ENCODE measurements at places on chromosomes 5 and 9.

DNA sequence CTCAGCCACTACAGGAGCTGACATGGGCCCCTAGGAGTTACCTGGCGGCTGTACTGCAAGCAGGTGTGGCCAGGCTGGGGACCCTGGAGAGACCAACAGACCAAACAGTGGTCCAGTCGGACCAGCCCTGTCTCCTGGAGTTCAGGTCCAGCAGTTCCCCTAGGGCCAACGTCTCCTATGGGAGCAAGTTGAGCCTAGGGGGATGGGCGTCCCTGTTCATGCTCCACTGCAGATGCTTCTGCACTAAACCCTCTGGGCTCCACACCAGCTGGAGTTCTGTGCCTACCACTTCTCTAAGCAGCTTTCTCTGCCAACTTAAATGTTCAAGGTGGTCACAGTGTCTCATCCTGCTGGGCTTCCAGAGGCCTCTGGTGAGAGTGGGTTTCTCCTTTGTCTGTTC, 20.6 kb upstream of the OMD start:
- no peak for DNase-seq

DNA sequence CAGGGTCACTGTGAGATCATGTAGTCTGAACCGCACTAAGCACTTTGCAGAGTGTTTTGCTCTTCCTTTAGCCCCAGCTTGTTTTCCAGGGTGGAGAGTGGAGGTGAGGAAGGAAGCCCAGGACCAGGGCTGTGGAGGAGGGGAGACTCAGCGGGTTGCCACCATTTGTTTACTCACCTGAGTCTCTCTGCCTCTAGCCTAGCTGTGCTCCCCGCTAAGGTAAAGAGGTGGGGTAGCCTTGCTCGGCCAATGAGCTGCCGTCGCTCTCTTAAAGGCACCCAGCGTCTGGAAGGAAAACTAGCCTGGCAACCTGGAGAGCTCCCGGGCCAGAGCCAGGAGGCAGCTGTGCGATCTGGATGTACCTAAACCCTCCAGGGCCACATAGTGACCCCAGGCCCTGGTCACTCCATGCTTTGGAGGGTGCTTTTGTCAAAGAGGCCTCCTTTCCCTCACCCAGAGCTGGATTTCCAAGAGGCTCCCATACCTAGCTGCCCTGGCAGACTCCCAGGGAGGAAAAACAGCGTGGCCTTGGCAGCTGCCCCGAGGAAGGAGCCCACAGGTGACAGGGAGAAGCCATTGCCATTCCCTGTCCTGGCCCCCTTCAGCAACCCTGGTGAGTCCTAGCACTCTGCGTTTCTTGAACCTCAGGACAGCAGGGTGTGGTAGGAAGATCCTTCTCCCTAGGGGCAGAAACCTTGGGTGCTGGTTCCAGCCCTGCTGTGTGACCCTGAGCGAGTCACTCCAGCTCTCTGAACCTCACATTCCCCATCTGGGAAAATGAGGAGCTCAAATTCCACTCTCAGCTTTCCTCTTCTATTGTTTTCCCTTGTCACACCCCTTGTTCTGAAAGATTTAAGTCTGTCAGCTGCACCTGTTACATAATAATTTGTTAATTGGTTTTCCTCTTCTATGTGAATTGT, 42.4 kb upstream of the LARP1 start:
- DNase-seq: no peak

- no peak for DNase-seq
Observed at GRCh38 chr5:14528115-14528514, 53.5 kb upstream of the OTULINL start.

GRCh38 chr5:128053291-128053954, 30.1 kb upstream of the SLC12A2 start:
- peak; percentile 25 for DNase-seq

DNA sequence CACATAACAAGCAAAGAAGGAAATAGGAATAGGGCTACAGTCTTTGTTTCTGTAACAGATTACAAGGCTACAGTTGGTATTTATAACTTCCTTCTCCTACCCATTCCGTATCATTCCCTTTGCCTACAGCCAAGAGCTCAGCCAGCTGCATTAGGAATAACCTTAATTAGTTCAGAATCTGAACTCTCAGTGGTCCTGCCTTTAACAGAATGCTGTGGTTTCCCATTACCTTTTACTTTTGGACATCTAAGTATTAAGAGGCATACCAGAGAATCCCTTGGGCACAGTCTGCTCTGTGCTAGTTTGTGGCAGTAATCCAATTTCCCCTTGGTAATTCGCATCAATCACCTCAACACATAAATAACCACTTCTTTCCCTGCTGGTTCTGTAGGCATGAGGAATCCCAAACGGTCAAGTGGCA, 44.2 kb downstream of the PKD2L2 start:
- DNase-seq: peak; percentile 54

- no peak for DNase-seq
Observed at GRCh38 chr9:84206801-84207370, 133.7 kb downstream of the SLC28A3 start.

DNA sequence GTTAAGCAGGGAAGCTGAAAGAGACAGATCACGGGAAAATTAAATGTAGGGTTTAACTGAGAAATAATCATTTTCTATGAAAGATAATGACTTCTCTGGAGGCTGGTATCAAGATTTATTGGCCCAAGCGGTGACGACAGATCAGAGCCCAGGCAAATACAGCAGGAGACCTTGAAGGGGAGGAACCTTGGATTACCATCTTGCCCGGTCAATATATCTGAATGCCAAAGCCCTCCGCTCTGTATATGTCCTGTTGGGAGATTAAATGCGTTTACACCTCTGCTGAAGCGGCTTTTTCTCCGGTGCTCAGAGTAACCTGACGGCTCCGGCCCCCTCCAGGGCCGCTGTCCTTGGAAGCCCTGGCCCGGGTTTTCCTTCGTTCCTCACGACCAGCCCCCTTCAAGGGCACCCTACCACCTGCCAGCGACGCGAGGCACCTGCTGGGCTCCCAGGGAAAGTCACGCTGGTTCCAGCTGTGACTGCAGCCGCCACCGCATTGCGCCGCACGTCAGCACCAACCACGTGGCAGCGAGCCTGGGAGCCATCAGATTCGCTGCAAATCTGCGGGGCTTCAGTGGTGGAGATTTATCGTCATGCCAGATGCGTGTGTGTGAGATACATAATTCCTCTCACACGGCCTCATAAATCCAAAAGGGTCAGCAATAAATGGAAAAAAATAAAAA, 4.4 kb upstream of the QSOX2 start:
- no peak for DNase-seq

DNA sequence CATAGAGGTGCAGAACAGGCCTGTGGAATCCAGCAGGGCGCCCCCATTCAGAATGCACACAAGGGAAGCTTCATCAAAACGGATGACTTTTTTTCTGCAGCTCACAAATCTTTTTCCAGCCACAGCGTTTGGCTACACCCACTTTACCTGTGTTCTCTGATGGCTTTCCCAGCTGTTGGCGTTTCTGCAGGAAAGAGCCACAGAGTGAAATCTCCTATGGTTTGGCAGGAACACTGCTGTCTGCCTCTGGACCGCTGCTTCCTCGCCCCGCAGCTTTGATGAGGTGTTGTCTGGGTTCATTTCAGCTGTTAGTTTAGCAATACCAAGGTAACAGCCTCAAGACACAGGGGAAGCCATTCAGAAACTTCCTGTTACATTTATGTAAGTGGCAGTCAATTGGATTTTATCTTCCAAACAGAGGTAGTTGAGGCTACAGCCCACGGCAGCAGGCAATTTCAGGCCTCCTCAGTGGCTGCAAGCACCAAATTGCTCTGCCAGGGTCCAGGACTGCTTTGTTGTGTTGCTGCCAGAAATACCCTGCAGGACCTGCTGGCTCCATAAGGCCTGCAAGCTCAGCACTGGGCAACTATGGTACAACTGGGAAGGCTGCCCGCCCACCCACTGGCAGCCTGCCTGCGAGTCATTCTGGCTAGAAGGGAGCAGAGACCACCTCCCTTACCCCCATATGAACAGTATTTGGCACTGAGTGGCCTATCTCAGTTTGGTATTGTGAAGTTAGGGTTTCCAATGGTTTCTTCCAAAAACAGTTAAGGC, 96.7 kb downstream of the MVB12B start:
- no peak for DNase-seq

DNA sequence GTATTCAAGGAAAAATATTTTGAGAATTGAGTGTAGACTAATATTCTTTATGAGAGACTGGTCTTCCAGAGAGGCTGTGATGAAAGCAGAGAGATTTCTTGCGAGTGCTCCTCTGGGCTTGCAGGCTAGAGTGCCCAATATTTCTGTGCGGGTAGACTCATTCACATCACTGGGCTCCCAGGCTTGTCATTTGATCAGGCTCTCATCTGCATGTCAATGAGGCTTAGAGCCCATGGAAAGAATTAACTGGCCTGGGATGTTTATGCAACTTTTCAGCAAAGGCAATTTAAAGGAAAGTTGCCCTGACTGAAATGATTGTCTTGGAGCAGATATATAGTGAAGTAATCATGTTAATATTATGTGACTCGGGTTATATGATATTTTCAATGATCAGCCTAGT, 42.3 kb downstream of the SNCAIP start:
- no peak for DNase-seq
